CD4-positive, alpha-beta memory T cell (primary cell): ENCODE measurements at places on chromosomes 2 and 18.
A peak's percentile ranks its signal among the peaks of the same experiment; 100 is the strongest.

GRCh38 chr18:44036501-44036900 lies 644.2 kb upstream of the SETBP1 start:
- DNase-seq: no peak
- no peak overlapping the region for H3K27ac ChIP-seq
- H3K4me3 ChIP-seq: no peak overlapping the region

DNA sequence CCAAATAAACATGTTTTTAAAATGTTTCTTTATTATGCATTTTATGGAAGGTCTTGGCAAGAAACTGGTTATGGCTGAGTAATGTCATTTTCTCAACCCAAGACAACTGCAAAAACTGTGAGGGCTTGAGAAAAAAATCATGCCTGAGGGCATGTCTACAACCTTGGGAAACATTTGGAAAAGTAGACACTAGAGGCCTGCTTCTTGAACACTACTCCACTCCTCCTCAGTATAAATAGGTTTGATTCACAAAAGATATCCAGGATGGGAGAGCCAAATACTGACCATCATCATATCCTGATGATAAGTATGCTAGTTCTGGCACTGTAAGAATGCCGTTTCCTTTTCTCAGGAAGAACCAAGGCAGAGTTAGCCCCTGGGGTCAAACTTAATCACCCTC lies 71.1 kb downstream of the OSR1 start:
- no peak for DNase-seq
- H3K36me3 ChIP-seq: no peaks in the 10 kb centered on the region
- no peak overlapping the region for H3K27ac ChIP-seq
- H3K27me3 ChIP-seq: no peaks in the 10 kb centered on the region

- H3K27me3 ChIP-seq: no peaks in the 10 kb centered on the region
- H3K4me3 ChIP-seq: no peak overlapping the region
- no peaks in the 10 kb centered on the region for H3K36me3 ChIP-seq
- DNase-seq: no peak
- H3K4me1 ChIP-seq: no peaks in the 10 kb centered on the region
- no peak overlapping the region for H3K27ac ChIP-seq
These were observed 60.3 kb upstream of the HPCAL1 start for GRCh38 chr2:10242451-10242850.

GRCh38 chr18:79728931-79729586 lies 49.5 kb downstream of the CTDP1 start:
- H3K27ac ChIP-seq: no peak overlapping the region
- H3K27me3 ChIP-seq: no peaks in the 10 kb centered on the region
- DNase-seq: no peak
- H3K4me3 ChIP-seq: no peak overlapping the region
- H3K36me3 ChIP-seq: peaks cover 51% of the 10 kb centered on the region

GRCh38 chr18:26536032-26536431 lies 12.3 kb downstream of the KCTD1 start:
- no peak overlapping the region for H3K4me3 ChIP-seq
- H3K27ac ChIP-seq: no peak overlapping the region
- no peak for DNase-seq
- no peaks in the 10 kb centered on the region for H3K36me3 ChIP-seq

GRCh38 chr2:140589273-140589672 lies 1541.5 kb downstream of the LRP1B start:
- no peak overlapping the region for H3K4me3 ChIP-seq
- DNase-seq: no peak
- no peaks in the 10 kb centered on the region for H3K36me3 ChIP-seq
- H3K27me3 ChIP-seq: no peaks in the 10 kb centered on the region

DNA sequence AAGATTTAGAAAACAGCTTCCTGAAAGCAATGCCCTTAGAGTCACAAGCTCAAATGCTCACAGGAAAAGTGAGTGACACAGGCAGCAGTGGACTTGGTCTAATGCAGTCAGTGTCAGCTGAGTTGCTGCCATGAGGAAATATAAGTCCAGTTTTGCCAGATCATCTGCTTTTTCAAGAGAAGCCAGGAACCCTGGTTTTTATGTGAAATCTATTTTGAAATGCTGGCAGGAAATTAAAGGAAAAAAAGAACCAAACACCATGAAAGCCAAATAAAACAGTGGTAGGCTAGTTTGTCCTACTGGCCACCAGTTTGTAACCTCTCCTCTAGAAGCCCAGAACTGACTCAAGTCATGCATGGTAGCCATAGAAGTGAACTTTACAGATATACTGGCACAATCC lies 109.2 kb downstream of the THADA start:
- no peak overlapping the region for H3K27ac ChIP-seq
- H3K36me3 ChIP-seq: no peaks in the 10 kb centered on the region
- no peak for DNase-seq

DNA sequence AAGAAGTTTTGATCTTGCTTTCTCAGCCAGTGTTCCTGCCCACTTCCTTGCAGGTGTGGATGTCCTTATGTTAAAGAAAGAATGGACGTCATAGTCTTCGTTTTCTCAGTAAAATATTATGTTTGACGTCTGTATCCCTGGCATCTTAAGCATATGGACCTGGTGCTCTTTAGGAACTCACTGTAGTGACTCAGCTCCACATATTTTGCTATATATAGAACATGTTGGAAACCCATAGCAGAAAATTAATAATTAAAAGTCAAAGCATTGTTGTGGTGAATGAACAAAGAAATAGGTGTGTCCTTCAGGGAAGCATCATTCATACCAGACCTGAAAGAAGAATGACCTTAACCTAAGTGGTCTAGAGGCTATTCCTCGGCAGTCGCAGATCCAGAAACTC lies 196.1 kb downstream of the MCFD2 start:
- no peaks in the 10 kb centered on the region for H3K36me3 ChIP-seq
- H3K4me1 ChIP-seq: peaks cover 35% of the 10 kb centered on the region
- H3K27me3 ChIP-seq: no peaks in the 10 kb centered on the region
- DNase-seq: no peak

GRCh38 chr2:176637486-176638166 lies 368.4 kb downstream of the MTX2 start:
- no peaks in the 10 kb centered on the region for H3K36me3 ChIP-seq
- DNase-seq: no peak
- H3K4me1 ChIP-seq: peaks cover 3% of the 10 kb centered on the region
- H3K4me3 ChIP-seq: peak overlapping the region; percentile 41

GRCh38 chr18:33231474-33232317 lies 208.8 kb downstream of the CCDC178 start:
- peak; percentile 17 for DNase-seq
- no peak overlapping the region for H3K27ac ChIP-seq
- H3K4me3 ChIP-seq: no peak overlapping the region
- H3K36me3 ChIP-seq: no peaks in the 10 kb centered on the region
- H3K27me3 ChIP-seq: no peaks in the 10 kb centered on the region

DNA sequence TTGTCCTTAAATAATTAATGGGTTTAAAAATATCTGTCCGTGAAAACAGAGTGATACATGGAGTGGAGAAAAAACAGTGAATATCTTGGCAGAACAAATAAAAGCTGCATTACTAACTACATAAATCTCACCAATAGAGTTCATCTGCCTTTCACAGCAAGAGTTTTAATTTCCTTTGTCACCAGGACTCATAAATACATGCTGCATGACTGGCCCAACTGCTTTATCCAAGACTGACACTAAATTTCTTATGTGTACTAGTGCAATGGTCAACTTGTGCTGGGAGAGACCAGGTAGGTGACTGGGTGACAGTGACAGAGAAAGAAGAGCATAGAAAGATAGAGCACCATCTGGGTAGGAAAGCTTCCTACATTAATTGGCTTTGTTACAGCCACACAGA lies 402.8 kb downstream of the RAD51AP2 start:
- DNase-seq: no peak
- H3K27ac ChIP-seq: no peak overlapping the region
- no peaks in the 10 kb centered on the region for H3K27me3 ChIP-seq
- H3K4me3 ChIP-seq: no peak overlapping the region
- H3K36me3 ChIP-seq: no peaks in the 10 kb centered on the region
- H3K4me1 ChIP-seq: no peaks in the 10 kb centered on the region

- H3K4me1 ChIP-seq: no peaks in the 10 kb centered on the region
- H3K27ac ChIP-seq: no peak overlapping the region
- no peak for DNase-seq
- H3K4me3 ChIP-seq: no peak overlapping the region
- no peaks in the 10 kb centered on the region for H3K36me3 ChIP-seq
These were observed 391.4 kb upstream of the CDH19 start for GRCh38 chr18:66995270-66995669.

DNA sequence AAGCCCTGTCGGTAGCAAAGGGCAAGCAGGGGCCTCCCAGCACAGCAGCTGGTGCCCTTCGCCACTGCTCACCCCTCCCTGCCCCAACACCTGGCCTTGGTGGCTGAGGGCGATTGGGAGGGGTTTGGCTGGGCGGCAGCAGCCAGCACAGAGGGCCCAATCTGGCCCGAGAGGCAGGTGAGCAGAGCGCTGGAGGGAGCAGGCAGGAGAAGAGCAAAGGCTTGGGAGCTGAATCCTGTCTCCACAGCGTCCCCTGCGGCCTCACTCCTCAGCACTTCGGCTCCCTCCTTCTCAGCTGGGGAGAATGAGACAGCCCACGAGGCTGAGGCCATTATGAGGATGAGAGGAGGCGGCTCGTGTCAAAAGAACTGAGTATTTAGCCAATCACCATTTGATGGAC lies 74.9 kb upstream of the TAF1B start:
- H3K27ac ChIP-seq: no peak overlapping the region
- no peak for DNase-seq
- H3K36me3 ChIP-seq: no peaks in the 10 kb centered on the region
- H3K27me3 ChIP-seq: no peaks in the 10 kb centered on the region
- no peak overlapping the region for H3K4me3 ChIP-seq

DNA sequence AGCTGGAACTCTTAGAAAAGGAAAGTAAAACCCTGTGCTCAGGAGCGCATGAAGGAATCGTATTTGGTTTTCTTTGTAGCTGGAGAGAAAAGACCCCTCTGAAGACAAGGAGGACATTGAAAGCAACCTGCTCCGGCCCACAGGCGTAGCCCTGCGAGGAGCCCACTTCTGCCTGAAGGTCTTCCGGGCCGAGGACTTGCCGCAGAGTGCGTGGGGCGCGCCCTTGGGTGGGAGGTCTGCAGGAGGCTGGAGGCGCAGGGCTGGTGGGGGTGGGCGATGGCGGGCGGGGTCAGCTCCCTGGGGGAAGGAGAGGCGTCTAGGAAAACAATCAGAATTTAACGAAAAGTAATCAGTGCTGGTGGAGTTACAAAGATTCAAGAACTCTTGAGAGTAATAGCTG lies 72.8 kb downstream of the DYSF start:
- no peaks in the 10 kb centered on the region for H3K4me1 ChIP-seq
- H3K27me3 ChIP-seq: peaks cover 4% of the 10 kb centered on the region
- H3K27ac ChIP-seq: no peak overlapping the region

- H3K4me1 ChIP-seq: no peaks in the 10 kb centered on the region
- H3K36me3 ChIP-seq: no peaks in the 10 kb centered on the region
- no peaks in the 10 kb centered on the region for H3K27me3 ChIP-seq
- no peak overlapping the region for H3K4me3 ChIP-seq
- DNase-seq: no peak
- no peak overlapping the region for H3K27ac ChIP-seq
These were observed 90.7 kb upstream of the CTDP1 start for GRCh38 chr18:79588636-79589481.

DNA sequence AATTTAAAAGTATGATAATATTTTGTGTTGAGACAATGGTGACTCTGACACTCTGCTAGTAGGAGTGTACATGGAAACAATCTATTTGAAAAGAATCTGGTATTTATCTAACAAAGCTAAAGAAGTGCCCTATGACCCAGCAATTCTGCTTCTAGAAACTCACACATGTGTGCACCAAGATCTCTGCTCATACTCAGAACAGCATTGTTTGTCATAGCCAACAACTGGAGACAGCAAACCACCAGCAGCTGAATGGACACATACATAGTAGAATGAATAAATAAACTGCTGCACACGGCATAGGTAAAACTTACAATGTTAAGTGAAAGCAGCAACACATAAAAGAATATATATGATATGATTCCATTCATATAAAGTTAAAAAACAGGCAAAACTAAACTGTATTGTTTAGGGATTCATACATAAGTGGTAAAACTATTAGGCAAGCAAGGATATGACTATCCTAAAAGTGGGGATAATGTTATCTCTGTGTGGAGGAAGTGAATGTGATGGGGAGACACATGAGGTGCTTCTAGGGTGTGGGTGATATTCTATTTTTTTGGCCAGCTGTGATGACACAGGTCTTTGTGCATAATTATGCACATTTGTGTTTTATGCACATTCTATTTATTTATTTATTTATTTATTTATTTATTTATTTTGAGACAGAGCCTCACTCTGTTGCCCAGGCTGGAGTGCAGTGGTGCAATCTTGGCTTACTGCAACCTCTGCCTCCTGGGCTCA lies 71.1 kb downstream of the RFTN2 start:
- no peaks in the 10 kb centered on the region for H3K36me3 ChIP-seq
- no peaks in the 10 kb centered on the region for H3K27me3 ChIP-seq
- no peak overlapping the region for H3K27ac ChIP-seq
- H3K4me1 ChIP-seq: no peaks in the 10 kb centered on the region

DNA sequence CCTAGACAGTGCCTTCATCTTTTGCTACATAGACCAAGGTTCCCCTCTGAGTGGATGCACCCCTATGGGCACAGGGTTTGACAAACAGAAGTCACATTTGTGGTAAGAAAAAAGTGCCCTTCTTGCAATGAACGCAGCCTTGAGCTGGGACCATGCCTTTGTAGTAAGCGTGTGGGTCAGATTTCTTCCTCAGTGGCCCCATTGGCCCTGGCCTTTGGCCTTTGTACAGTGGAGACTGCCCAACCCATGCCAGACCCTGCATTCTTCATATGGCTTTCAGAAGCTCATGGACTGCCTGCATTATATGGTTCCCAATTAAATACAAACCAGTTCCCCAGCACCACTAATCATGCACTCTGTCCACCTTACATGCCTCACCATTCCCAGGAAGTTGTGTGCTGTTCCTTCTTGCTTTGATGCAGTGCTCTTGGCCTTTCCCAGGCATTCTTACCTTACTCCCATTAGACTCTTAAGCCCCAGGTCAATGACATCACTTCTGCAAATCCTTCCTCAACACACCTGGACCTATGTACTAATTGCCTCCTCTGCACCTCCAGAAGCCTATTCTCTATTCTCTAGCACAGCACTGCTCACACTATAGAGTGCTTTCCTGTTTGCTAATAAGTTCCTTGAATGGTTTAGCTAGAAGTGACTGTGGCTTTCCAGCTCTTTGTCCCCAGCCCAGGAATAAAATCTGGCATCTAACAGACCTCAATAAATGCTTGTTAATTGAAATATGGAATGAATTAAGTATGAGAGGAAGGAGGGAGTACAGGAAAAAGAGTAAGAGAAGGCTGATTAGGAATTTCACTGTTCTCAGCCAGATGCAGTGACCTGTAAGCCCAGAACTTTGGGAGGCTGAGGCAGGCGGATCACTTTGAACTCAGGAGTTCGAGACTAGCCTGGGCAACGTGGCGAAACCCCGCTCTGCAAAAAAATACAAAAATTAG lies 60.2 kb downstream of the TMEM247 start:
- no peaks in the 10 kb centered on the region for H3K36me3 ChIP-seq
- peaks cover 55% of the 10 kb centered on the region for H3K4me1 ChIP-seq
- H3K27ac ChIP-seq: no peak overlapping the region
- no peak for DNase-seq
- H3K27me3 ChIP-seq: no peaks in the 10 kb centered on the region
